ENCODE measurements at places on chromosomes 3 and 15. TPM values are rescaled to one million over a fixed set of nuclear protein-coding genes. Genes with fewer than 3 reads are reported as not detected.

GRCh38 chr3:151979906-151980305 is 106.5 kb downstream of the SUCNR1 start:
- no peak for DNase-seq
- H3K36me3 ChIP-seq: no peaks in the 10 kb centered on the region
- no peak overlapping the region for H3K27ac ChIP-seq

DNA sequence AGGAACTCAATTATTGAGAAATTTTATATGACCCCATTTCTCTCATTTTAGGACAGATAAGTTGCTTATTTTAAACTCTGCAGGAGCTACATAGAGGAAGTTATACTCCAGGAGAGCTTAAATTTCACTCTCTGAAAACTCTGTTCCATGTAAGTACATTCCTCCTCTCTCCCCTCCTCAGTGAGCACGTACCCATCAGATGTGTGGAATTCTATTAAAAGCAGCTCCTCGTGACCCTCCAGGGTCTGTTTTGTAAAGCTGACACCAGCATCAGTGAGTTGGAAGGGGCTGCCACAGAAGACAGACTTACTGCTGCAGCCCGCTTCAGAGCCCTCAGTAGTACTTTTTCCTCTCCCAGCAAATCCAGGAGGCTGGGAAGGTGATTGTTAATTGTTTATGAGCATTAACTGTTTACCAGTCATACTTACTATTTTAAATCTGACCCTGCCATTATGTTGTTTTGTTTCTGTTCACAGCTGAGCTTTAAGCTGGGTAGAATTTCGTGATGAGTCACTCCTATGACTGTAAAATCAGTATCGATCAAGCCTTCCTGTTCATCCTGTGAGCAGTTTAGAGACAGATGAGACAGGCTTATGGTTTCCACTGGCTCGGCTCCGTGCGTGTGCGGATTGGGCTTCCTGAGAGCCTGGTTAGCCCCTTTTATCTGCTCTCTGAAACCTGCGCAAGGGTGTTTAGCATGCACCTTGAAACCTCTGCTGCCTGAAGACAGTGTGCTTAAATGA is 20.4 kb downstream of the IGF1R start:
- no peak overlapping the region for H3K27ac ChIP-seq
- no peak overlapping the region for H3K4me3 ChIP-seq
- no peaks in the 10 kb centered on the region for H3K36me3 ChIP-seq
- peaks cover 30% of the 10 kb centered on the region for H3K4me1 ChIP-seq
- DNase-seq: no peak

Gene TGM5
- 0.18 TPM for total RNA-seq

Gene C15orf61
- 5.1 TPM for total RNA-seq

Gene RARB
- not detected for total RNA-seq

Gene CLDN18
- total RNA-seq: not detected

GRCh38 chr15:69951898-69952555 is 145.7 kb downstream of the TLE3 start:
- no peaks in the 10 kb centered on the region for H3K27me3 ChIP-seq
- H3K36me3 ChIP-seq: no peaks in the 10 kb centered on the region
- no peak overlapping the region for H3K4me3 ChIP-seq
- no peaks in the 10 kb centered on the region for H3K4me1 ChIP-seq
- DNase-seq: no peak

DNA sequence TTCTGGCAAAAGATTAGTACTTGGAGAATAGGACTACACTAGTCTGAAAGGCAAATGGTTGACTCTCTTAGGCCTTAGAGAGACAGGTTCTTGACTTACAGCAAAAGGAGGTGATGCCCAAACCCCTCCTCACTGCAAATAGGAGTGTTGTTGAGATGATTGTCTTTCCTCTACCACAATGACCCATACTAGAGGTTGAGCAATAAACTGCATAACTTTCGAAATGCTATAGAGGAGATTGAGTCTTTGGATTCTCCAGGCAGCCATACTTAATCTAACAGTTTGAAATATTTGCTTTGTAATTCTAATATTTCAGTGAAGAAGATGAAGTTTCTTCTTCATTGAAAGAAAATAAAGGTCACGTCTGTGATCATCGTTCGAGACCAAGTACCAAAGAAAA is 498.5 kb upstream of the GBE1 start:
- H3K36me3 ChIP-seq: no peaks in the 10 kb centered on the region
- H3K27me3 ChIP-seq: no peaks in the 10 kb centered on the region
- no peak overlapping the region for H3K4me3 ChIP-seq
- H3K4me1 ChIP-seq: no peaks in the 10 kb centered on the region
- DNase-seq: no peak

GRCh38 chr15:38674448-38674847 is 109.8 kb upstream of the RASGRP1 start:
- no peak overlapping the region for H3K27ac ChIP-seq
- H3K4me1 ChIP-seq: peaks cover 49% of the 10 kb centered on the region
- H3K36me3 ChIP-seq: no peaks in the 10 kb centered on the region
- H3K27me3 ChIP-seq: no peaks in the 10 kb centered on the region

DNA sequence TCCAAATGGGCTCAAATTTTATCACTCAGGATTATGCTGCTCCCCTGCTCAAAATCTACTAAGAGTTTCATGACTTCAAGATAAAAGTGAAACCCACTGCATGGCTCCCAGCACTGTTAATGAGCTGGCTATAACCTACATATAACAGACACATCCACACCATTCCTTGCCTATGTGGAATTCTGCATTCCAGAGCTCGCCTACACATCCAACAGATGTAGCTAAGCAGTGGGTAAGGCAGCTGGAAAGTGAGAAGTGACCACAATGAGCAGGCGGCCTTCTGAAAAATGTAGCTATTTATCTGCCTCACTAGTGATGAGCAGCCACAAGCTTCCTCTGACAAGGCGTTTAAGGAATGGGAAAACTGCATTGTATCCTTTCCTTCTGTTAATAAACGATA is 92.0 kb upstream of the TRIM42 start:
- H3K27me3 ChIP-seq: no peaks in the 10 kb centered on the region
- no peak overlapping the region for H3K4me3 ChIP-seq
- H3K4me1 ChIP-seq: no peaks in the 10 kb centered on the region
- no peaks in the 10 kb centered on the region for H3K36me3 ChIP-seq
- no peak for DNase-seq

GRCh38 chr15:63906266-63906584 is 72.5 kb upstream of the HERC1 start:
- H3K27ac ChIP-seq: no peak overlapping the region
- H3K4me1 ChIP-seq: peaks cover 25% of the 10 kb centered on the region
- no peak for DNase-seq
- H3K27me3 ChIP-seq: no peaks in the 10 kb centered on the region
- H3K4me3 ChIP-seq: no peak overlapping the region

DNA sequence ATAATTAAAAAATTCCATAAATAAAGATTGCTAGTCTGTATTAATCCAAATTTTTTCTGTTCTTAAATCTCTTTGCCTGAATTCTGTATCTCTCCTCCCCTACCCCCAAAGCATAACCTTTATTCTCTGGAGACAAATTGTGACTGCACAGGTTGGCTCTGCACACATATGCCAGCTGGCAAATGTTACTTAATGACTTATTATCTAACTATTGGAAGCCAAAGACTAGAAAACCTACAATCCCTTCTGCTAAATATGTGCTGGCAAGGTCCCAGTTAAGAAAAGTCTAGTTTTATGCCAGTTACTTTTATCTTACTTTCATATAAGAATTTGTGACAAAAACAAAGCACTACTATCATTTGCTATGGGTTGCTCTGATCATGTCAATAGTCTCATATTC is 569.3 kb downstream of the MECOM start:
- no peak for DNase-seq
- H3K4me3 ChIP-seq: no peak overlapping the region
- H3K36me3 ChIP-seq: no peaks in the 10 kb centered on the region
- H3K27me3 ChIP-seq: no peaks in the 10 kb centered on the region
- no peaks in the 10 kb centered on the region for H3K4me1 ChIP-seq

Gene NUP210
- total RNA-seq: 146 TPM

Gene TRH
- total RNA-seq: not detected

DNA sequence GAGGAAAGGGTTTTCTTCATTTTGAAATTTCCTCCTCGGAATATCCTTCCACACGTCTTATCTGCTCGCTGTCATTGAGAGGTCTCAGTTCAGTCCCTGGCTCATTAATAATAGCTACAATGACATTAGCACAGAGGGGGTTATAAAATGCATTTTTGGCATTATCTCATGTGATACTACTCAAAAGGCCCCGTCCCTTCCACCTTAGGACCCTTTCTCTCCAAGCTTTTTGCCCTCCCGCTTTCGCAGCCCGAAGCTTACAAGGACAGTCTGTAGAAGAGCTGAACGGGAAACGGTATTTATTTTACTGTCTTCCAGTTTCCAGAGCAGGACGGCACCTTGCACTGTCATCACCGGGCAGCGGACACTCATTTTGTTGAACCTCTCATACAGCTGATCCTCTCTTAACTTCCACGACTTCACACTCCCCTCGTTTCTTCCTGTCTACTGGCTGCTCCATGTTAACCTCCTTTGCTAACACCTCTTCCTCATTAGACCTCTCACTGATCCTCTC is 5.6 kb upstream of the PLEKHO2 start:
- no peaks in the 10 kb centered on the region for H3K36me3 ChIP-seq
- H3K4me1 ChIP-seq: peaks cover 53% of the 10 kb centered on the region
